BE2C (cell line): ENCODE measurements at places on chromosomes 12 and 14.

DNA sequence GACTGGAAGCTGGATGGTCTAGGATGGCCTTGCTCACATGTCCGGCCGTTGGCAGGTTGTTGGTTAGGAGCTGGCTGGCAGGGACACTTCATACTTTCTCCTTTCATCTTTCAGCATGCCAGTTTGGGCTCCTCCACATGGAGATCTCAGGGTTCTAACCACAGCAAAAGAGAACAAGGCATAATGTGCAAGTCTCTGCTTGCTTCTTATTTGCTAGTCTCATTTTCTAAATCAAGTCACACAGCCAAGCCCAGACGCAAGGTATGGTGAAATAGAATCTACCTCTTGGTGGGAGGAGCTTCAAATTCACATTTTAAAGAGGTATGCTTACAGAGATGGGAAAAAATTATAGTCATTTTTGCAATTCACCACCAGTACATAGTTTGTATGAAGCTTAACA, 69.1 kb upstream of the NAP1L1 start:
- DNase-seq = no peak

GRCh38 chr12:50546441-50547318, 41.9 kb downstream of the DIP2B start:
- DNase-seq = no peak

- no peak for DNase-seq
These were observed 39.3 kb downstream of the TMEM120B start for GRCh38 chr12:121751749-121752351.

DNA sequence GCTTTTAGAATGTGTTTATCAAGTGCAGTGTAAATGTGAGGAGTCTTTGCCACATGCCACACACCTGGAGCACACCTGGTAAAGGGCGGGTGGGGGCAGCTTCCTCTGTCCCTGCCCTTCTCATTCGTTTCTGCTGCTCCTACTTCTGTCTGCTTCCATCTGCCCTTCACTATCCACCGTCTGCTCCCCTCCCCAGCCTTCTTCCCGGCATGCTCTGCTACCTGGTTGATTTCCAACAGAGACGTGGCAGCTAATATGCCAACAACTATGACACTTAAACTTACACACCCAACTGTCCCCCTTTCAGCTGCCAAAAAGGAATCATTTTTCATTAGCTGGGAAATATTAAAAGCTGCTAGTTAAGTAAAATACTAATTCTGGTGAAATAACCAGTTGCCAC, 9.1 kb upstream of the CARMIL3 start:
- DNase-seq = no peak

DNA sequence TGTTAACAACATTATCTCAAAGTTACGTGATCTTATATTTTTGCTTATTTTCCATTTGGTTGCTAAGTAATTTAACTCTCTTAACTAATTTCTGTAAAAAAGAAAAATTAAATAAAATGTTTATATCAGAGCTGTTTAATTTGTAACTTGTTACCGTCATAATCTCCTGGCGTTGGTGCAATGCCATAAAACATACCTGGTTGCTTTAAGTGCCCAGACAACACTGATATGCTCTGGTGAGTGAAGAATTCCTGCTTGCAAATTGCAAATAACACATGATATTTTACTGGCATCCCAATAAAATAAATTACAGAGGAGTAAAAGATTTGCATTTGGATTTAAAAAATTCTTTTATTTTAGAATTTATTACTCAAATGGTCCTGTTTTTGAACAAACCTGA, 640.1 kb upstream of the MIS18BP1 start:
- no peak for DNase-seq

- DNase-seq = no peak
These were observed 13.5 kb downstream of the SCNN1A start for GRCh38 chr12:6361834-6362233.

DNA sequence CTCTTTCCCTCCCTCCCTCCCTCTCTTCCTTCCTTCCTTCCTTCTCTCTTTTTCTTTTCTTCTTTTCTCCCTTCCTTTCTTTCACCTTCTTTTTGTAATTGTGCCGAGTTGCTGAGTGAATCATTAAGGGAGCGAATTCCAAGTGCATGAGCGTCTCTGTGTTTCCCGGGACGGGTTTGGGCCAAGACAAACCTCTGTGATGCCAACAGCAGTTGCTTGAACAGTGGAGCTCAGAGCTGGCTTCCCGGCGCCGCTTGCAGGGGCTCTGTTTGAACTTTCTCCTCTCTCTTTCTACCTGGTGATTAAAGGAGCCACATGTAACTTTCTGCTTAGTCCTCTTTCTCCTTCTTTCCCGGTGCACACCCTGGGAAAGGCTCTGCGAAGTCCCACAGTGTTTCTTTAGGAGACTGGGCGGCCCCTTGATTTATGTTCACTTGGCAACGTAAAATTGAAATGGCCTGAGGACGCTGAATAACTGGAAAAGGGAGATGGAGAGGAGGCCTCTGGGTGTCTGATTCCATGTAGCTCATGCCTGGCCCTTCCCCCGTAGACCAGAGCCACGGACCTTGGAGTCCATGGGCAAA, 33.7 kb upstream of the MAP1LC3B2 start:
- DNase-seq = no peak

GRCh38 chr12:64792128-64792527, 32.3 kb upstream of the TBC1D30 start:
- no peak for DNase-seq

GRCh38 chr12:570435-570920, 92.8 kb downstream of the NINJ2 start:
- DNase-seq = peak; percentile 68
